Activated naive CD8-positive, alpha-beta T cell treated with anti-CD3 and anti-CD28 coated beads, Interleukin-2, amount 10 ng/mL, durations not matched to agents 7 days and 5 days (primary cell): ENCODE measurements at places on chromosomes 13 and 19.

DNA sequence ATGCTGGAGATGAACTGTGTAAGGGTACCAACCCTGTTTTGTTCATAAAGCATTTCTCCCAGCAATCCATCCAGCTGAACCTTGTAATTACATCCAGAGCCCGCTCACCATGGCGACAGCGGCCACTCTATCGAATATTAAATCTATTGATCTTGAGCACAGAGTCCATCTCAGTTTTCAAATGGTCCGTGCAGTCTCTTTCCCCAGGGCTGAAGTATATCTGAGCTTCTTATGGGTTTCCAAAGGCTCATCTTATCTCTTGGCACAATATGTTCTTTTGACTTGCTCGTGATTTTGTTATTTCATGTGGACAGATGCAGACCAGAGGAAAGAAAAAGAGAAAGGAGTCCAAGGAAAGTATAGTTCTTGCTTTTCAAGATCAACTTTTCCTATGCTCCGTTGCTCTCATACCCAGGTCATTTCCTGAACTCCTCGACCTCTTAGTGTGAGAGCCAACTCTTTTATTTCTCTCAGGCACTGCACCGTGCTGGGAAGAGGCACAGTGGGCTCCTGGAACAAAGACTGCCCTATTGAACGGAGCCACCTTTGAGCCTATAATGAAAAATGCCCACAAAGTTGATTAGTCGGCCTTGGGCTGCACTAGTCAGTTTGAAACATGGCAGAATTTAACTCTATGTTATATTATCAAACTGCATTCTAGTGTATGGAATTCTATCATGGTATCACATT is 66.7 kb downstream of the RFC3 start:
- H3K27me3 ChIP-seq = no peaks in the 10 kb centered on the region
- no peaks in the 10 kb centered on the region for H3K4me1 ChIP-seq
- H3K36me3 ChIP-seq = peaks cover 17% of the 10 kb centered on the region
- H3K4me3 ChIP-seq = no peak overlapping the region
- no peak for DNase-seq

DNA sequence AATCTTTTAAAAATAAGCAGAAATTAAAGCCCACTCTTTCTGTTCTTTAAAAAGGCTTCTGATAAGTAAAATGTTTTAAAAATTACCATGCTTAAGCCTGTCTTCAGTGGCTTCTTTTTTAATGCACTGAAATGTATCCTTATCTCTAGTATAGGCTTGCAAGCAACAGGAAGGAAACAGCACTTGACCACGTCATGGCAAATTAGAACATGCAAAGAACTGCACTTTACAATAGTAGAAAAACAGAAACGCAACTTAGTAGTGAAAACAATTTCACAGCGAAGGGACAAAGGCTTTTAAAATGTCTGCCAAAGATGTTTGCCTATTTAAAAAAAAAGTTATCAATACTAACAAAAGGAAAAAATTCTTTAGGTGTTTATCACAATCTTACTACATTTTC is 36.3 kb downstream of the ELF1 start:
- peaks cover 27% of the 10 kb centered on the region for H3K36me3 ChIP-seq
- peak overlapping the region; percentile 92 for H3K27ac ChIP-seq
- DNase-seq = no peak
- H3K4me1 ChIP-seq = peaks cover 60% of the 10 kb centered on the region
- peak overlapping the region; percentile 90 for H3K4me3 ChIP-seq

DNA sequence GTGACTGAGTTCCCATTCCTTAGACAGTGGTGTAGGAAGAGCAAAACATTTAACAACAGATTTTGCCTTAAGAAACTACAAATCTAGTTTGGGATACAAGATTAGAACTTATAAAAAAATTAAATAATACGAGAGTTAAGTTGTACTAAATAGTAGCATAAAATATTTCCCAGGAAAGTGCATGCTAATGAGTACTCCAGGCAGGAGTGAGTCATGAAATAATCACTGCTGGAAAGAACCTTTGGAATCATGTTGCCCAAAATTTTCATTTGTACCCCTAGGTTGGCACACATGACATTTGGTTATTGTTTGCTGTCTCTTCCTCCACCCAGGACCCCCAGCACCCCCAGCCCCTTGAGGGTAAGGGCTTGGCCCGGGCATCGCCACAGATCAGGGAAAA is 26.3 kb upstream of the KL start:
- H3K4me3 ChIP-seq = no peak overlapping the region
- H3K4me1 ChIP-seq = peaks cover 5% of the 10 kb centered on the region
- H3K27me3 ChIP-seq = peaks cover 12% of the 10 kb centered on the region
- no peak for DNase-seq

GRCh38 chr19:48858984-48859710 is 9.3 kb downstream of the PLEKHA4 start:
- no peaks in the 10 kb centered on the region for H3K36me3 ChIP-seq
- DNase-seq = peak; percentile 80
- peaks cover 3% of the 10 kb centered on the region for H3K4me1 ChIP-seq
- peak overlapping the region; percentile 89 for H3K27ac ChIP-seq
- H3K27me3 ChIP-seq = peaks cover 3% of the 10 kb centered on the region
- peak overlapping the region; percentile 95 for H3K4me3 ChIP-seq
